ENCODE measurements at places on chromosomes 2 and 18. TPM values are rescaled to one million over a fixed set of nuclear protein-coding genes. Genes with fewer than 3 reads are reported as not detected.
A peak's percentile ranks its signal among the peaks of the same experiment; 100 is the strongest.

DTNB gene
- 4.9 TPM for total RNA-seq

TMEM237 gene
- 23.4 TPM for total RNA-seq

DNA sequence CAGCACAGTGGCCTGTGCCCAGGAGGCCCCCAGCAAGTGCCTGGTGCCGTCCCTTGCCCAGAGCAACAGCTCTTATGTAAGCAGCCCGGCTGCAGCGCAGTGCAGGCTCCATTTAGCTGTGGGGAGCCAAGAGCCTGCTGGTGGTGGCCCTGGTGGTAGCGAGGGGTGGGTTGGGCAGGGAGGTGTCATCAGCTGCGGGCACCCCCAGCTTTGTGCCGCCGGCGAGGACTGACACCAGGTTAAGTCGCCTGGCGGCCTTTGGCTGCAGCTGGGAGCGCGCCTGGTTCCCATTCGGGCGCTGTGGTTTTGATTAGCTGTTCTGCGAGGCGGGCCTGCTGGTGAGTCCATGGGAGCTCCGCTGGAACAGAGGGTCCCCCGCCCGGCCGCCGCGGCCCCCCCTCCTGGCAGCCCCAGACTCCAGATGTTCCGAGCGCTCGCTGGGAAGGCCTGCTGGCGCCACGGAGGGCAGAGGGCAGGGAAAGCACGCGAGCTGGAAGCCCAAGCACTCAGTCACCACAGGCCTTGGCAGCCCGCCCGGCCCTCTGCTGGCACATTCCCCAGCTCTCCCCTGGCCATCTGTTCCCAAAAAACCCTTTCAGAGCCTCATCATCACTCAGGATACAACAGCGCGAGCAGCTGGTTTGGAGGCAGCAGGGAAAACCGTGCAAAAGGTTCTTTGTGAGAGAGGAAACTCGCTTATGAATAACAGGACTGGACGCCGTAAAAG, 18.4 kb downstream of the ATOH8 start:
- H3K4me3 ChIP-seq, result no peak overlapping the region
- H3K27ac ChIP-seq, result peak overlapping the region; percentile 94
- peaks cover 5% of the 10 kb centered on the region for H3K27me3 ChIP-seq
- H3K4me1 ChIP-seq, result peaks cover 90% of the 10 kb centered on the region
- H3K36me3 ChIP-seq, result peaks cover 8% of the 10 kb centered on the region

- H3K27me3 ChIP-seq, result no peaks in the 10 kb centered on the region
- H3K36me3 ChIP-seq, result no peaks in the 10 kb centered on the region
- DNase-seq, result no peak
- H3K4me1 ChIP-seq, result peaks cover 21% of the 10 kb centered on the region
- no peak overlapping the region for H3K27ac ChIP-seq
Measured at GRCh38 chr2:119809339-119810048, 49.8 kb downstream of the PTPN4 start.

- H3K36me3 ChIP-seq, result no peaks in the 10 kb centered on the region
- no peaks in the 10 kb centered on the region for H3K27me3 ChIP-seq
- H3K4me1 ChIP-seq, result no peaks in the 10 kb centered on the region
- no peak overlapping the region for H3K4me3 ChIP-seq
- peak overlapping the region; percentile 32 for H3K27ac ChIP-seq
Measured at GRCh38 chr2:220396287-220396686, 768.9 kb downstream of the SLC4A3 start.

GPR45 gene
- total RNA-seq, result not detected

AQP12A gene
- not detected for total RNA-seq

GRCh38 chr2:10124538-10125045, 2.1 kb downstream of the RRM2 start:
- DNase-seq, result peak; percentile 57
- peaks cover 32% of the 10 kb centered on the region for H3K4me1 ChIP-seq
- H3K4me3 ChIP-seq, result no peak overlapping the region
- peaks cover 11% of the 10 kb centered on the region for H3K27me3 ChIP-seq

DNA sequence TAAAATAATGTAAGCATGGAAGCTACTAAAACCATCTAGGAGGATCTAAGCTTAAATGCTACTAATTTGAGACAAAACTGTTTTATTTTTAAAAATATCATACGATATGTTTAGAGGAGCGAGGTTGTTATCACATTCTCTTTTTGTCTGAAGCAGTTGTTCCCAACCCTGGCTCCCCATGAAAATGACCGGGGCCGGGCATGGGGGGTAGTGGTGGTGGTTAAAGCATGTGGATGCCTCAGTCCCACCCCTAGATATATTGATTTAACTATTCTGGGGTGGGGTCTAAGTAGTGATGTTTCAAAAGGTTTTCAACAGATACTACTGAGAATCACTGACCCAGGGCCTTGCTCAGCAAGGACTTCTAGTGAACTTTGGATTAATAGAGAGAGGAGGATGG, 359.8 kb downstream of the ALK start:
- no peaks in the 10 kb centered on the region for H3K27me3 ChIP-seq
- H3K36me3 ChIP-seq, result no peaks in the 10 kb centered on the region
- no peaks in the 10 kb centered on the region for H3K4me1 ChIP-seq

DNA sequence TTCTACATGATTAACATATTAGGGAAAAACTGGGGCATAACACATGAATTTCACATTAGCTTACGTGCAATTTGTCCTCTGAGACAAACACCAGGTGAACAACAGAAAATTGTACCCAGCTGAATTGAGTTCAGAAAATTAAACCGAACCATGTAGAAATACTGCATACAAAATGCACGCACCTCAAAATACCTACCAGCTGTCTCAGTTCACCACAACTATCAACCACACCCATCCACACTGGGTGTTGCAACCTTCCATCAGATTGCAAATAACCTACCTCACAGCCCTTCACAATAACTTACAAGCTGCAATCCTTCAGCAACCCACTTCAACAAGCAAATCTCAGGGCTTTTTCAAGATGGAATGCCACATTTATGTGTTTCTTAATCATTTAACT, 55.9 kb downstream of the UNC50 start:
- H3K27ac ChIP-seq, result no peak overlapping the region
- H3K4me3 ChIP-seq, result no peak overlapping the region
- DNase-seq, result no peak
- H3K36me3 ChIP-seq, result no peaks in the 10 kb centered on the region
- no peaks in the 10 kb centered on the region for H3K4me1 ChIP-seq

SERPINB12 gene
- total RNA-seq, result not detected

POMC gene
- 5.4 TPM for total RNA-seq

DNA sequence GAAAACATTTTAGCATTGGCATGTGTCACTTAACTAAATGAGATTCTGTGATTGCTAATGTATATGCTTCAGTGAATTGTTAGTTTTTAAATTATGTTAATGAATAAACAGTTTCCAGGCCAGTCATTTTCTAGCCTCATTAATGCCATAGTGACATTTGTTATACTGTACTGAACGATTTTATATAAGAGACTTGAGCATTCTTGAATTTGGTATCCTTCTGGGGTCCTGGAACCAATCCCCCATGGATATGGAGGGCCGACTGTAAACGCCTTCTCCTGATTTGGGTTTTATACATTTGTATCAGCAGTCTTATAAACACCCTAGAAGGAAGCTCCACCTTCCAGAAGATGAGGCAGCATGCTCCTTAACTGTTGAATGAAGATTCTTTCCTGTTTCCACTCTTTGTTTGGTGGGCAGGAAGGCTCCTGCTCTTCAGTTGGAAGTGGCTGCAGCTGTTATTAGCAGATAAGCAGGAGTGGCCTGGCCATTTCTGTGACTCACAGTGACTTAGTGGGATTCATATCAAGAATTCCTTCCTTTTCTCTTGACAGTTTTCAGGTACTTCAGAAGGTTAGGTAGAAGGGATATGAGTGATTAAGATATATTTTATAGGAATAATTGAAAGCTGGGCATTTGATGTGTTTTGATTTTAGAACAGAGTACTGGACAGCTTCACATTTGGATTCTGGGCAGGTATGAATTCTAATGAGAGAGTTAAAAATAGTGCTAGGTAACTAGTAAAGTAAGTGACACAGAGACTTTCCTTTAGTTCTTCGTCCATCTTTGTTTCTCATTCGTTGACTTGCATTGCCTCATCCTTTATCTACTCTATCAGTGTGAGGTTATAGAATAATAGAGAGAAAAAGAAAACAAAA, 124.9 kb downstream of the PLCL1 start:
- H3K27ac ChIP-seq, result peak overlapping the region; percentile 17
- peak; percentile 20 for DNase-seq
- H3K4me3 ChIP-seq, result no peak overlapping the region
- H3K36me3 ChIP-seq, result no peaks in the 10 kb centered on the region
- H3K27me3 ChIP-seq, result no peaks in the 10 kb centered on the region

KYNU gene
- 1.0 TPM for total RNA-seq

GRCh38 chr2:224764565-224765236, 48.5 kb upstream of the CCDC195 start:
- H3K27ac ChIP-seq, result no peak overlapping the region
- DNase-seq, result no peak
- H3K4me3 ChIP-seq, result no peak overlapping the region
- no peaks in the 10 kb centered on the region for H3K4me1 ChIP-seq

- H3K27me3 ChIP-seq, result no peaks in the 10 kb centered on the region
- H3K4me3 ChIP-seq, result no peak overlapping the region
- no peaks in the 10 kb centered on the region for H3K4me1 ChIP-seq
- DNase-seq, result no peak
- no peaks in the 10 kb centered on the region for H3K36me3 ChIP-seq
- H3K27ac ChIP-seq, result no peak overlapping the region
Measured at GRCh38 chr2:124091721-124092120, 66.6 kb downstream of the CNTNAP5 start.

DNA sequence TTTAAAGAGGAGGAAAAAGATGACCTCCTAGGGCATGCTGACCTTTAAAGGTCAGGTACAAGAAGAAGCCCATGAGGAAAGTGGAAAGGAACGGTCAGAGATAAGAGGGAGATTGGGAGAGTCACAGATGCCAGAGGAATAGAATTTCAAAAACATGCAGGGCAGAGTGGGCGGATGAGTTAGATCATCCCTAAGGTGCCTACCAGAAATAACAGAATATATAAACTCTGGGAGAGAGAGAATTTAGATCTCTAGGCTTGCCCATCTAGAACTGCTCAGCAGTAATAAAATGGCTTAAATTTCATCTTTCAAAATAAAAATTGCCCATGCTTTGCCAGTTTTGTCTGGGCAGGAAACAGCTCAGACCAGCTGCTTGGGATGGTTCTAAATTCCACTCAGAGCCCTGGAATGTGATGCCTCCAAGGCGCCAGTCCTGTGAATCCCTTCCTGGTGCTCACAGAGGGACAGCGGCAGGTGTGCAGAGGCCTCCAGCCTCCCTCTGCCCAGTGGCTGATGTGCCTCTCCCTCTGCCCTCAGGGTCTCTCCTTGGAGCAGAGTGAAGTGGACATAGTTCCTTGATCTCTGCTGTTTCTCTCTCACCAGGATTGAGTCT, 130.9 kb downstream of the ANTXR1 start:
- no peaks in the 10 kb centered on the region for H3K4me1 ChIP-seq
- no peak overlapping the region for H3K27ac ChIP-seq
- no peaks in the 10 kb centered on the region for H3K27me3 ChIP-seq
- no peak overlapping the region for H3K4me3 ChIP-seq
- no peak for DNase-seq

DNA sequence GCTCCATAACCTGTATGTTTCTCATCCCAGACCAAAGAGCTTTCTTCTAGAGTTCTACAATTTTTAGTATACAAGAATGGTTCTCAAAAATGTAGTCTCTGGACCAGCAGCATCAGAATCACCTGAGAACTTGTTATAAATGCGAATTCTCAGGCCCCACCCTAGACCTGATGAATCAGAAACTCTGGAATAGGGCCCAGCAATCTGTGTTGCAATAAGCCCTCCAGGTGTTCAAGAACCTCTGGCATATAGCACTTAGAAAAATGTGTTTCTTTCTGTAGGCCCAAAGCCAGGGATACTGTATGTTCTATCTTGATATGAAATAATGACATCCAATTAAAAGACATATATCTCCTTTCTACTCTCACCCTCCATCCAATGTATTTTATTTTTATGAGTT, 10.4 kb downstream of the PAIP2B start:
- H3K27me3 ChIP-seq, result no peaks in the 10 kb centered on the region
- H3K36me3 ChIP-seq, result no peaks in the 10 kb centered on the region
- DNase-seq, result no peak
- no peak overlapping the region for H3K27ac ChIP-seq

GRCh38 chr2:103396152-103396551, 634.3 kb downstream of the TMEM182 start:
- no peak for DNase-seq
- H3K4me3 ChIP-seq, result no peak overlapping the region
- H3K36me3 ChIP-seq, result no peaks in the 10 kb centered on the region
- H3K4me1 ChIP-seq, result no peaks in the 10 kb centered on the region
- no peak overlapping the region for H3K27ac ChIP-seq

- DNase-seq, result no peak
- no peak overlapping the region for H3K27ac ChIP-seq
- H3K27me3 ChIP-seq, result no peaks in the 10 kb centered on the region
- no peak overlapping the region for H3K4me3 ChIP-seq
- H3K4me1 ChIP-seq, result no peaks in the 10 kb centered on the region
- H3K36me3 ChIP-seq, result no peaks in the 10 kb centered on the region
Measured at GRCh38 chr18:39500306-39500705, 1934.7 kb upstream of the CELF4 start.

DNA sequence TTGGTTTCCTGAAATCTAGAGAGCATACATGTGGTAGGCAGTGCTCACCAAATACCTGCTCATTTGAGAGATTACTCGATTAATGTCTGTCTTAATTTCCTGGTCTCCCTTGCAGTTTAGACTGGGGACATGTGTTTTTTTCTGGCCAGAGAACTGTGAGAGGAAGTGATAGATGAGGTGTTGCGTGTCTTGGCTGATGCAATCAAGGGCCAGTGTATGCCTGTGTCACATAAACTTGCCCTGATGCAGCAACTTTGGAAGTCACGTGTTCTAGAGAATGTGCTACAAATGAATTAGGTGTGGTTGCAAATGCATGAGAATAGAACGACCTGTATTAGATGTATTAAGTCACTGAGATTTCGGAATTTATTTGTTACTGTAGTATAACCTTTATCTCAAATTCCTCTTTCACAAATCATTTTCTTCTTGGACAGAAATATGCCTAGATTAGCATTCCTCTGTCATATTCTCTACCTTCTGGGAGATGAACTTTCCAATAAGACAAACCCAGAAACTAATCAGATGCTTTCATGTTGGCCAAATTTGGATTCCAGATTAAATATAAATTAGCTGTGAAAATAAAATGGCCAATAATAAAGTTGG, 9.9 kb upstream of the IL1A start:
- no peak overlapping the region for H3K4me3 ChIP-seq
- peaks cover 27% of the 10 kb centered on the region for H3K4me1 ChIP-seq
- no peak overlapping the region for H3K27ac ChIP-seq
- no peak for DNase-seq

WIPF1 gene
- total RNA-seq, result 25.2 TPM

- H3K27me3 ChIP-seq, result no peaks in the 10 kb centered on the region
- H3K36me3 ChIP-seq, result no peaks in the 10 kb centered on the region
- no peak for DNase-seq
- no peak overlapping the region for H3K27ac ChIP-seq
Measured at GRCh38 chr2:67208887-67209500, 188.1 kb upstream of the ETAA1 start.

- H3K4me1 ChIP-seq, result peaks cover 40% of the 10 kb centered on the region
- no peak overlapping the region for H3K4me3 ChIP-seq
- no peaks in the 10 kb centered on the region for H3K36me3 ChIP-seq
- H3K27me3 ChIP-seq, result no peaks in the 10 kb centered on the region
- no peak for DNase-seq
- no peak overlapping the region for H3K27ac ChIP-seq
Measured at GRCh38 chr2:144240656-144241339, 279.1 kb downstream of the ZEB2 start.
